ENCODE measurements at places on chromosomes 11 and 22.

- peak; percentile 54 for DNase-seq
Observed at GRCh38 chr22:19576460-19577421, 52.5 kb upstream of the CLDN5 start.

GRCh38 chr11:16287630-16288280 is 68.6 kb downstream of the SOX6 start:
- DNase-seq = no peak

- no peak for DNase-seq
Observed at GRCh38 chr22:30871391-30872284, 96.9 kb downstream of the MORC2 start.

DNA sequence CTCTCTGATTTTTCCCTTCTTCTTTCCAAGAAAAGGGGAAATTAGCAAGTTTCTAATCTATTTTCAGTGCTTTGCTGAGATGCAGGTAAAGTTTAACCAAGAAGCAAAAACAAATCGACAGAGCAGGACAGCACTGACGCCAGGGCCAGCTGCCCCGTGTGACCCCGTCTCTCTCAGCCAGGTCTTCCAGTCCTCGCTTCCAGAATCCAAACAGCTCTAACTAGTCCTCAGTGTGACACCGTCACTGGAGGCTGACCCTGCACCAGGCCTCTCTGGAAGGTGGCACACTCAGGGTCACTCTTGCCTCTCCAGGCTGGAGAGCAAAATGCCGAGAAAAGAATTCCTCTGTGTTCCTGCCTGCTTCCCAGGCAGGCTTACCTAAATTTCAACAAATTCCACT is 44.8 kb downstream of the SHANK2 start:
- DNase-seq = no peak

DNA sequence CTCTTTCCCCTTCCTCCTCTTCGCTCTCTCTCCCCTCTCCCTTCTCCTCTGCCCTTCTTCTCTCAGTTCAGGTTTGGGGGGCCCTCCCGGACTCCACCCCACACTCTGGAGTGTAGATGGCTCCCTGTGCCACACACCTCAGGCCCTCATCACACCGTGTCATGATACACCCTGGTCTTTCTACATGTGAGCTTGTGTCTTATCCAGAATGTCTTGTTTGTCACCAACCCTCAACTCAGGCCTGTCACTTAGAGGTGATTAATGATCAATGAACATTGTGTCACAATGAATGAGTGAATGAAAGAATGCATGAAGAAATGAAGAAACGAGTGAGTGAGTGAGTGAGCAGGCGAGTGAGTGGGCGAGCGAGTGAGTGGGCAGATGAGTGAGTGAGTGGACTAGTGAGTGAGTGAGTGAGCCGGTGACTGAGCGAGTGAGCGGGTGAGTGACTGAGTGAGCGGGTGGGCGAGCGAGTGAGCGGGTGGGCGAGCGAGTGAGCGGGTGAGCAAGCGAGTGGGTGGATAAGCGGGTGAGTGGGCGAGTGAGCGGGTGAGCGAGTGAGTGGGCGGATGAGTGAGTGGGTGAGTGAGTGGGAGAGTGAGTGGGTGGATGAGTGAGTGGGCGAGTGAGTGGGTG is 33.8 kb downstream of the CAPN1 start:
- DNase-seq = no peak

DNA sequence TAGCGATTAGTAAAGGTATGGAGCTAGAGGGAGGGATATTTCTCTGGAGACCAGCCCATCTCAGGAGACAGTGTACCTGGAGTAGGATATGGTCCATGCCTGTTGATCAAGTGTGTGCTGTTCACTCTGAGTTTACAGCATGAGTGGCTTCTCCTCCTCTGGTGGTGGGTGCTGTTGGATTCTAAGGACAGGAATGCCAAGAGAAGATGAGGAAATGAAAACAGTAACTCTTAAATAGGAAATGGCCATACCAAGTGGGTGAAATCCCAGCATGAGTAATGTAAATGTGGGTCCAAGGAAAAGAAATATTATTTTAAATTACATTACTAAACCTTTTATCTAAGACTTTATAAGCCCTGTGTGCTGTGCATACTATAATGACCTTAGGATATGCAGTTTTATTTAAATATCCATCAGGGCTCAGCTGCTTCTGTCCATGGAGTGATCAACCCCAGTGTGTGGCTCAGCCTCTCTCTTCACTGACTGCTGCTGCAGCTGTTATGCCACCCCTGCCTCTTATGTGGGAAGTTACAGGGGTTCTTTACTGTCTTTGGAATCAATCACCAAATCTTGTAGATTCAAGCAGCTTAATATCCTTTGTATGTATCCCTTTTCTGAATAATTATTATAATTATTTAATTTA is 54.3 kb downstream of the FAT3 start:
- no peak for DNase-seq

DNA sequence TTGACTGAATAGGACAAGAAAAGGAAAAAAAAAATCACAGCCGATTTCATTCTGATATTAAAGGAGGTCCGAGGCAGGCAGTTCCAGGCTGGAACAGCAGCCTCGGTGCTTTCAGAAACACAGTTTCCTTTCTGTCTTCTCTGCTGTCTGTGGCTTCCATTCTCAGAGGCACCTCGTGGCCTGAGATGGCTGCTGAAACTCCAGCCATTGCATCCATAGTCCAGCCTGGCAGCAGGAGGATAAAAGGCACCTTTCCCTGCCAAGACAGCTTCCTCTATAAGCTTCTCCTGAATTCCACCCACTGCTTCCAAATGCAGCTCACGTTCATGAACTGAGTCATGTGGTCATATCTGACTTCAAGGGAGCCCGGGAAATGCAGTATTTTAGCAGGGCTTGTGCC is 390.5 kb downstream of the TBC1D22A start:
- no peak for DNase-seq

- DNase-seq = no peak
Observed at GRCh38 chr11:130674686-130675308, 226.4 kb downstream of the ADAMTS15 start.

DNA sequence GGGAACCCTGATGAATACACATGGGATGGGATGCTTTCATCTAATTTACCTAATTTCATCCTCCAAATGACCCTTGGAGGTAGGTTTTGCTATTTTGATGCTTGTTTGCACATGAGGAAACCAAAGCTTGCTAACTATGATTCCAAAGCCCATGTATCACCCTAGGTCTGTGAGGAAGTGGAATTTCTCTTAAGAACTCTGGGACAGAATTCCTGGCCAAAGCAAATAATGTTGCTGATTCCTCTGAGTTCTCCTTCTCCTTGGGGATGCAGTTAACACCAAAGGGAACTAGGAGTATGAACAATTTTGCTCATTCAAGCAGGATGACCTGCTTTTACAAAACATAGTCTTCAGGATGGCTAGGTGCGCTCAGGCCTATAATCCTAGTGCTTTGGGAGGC is 80.0 kb downstream of the KCNC1 start:
- DNase-seq = no peak

GRCh38 chr11:19676475-19677380 is 35.9 kb upstream of the NAV2 start:
- no peak for DNase-seq
